ENCODE measurements at places on chromosomes 12 and 14.
A peak's percentile ranks its signal among the peaks of the same experiment; 100 is the strongest.

- DNase-seq, result no peak
Measured at GRCh38 chr12:113241191-113242025, 20.1 kb downstream of the TPCN1 start.

DNA sequence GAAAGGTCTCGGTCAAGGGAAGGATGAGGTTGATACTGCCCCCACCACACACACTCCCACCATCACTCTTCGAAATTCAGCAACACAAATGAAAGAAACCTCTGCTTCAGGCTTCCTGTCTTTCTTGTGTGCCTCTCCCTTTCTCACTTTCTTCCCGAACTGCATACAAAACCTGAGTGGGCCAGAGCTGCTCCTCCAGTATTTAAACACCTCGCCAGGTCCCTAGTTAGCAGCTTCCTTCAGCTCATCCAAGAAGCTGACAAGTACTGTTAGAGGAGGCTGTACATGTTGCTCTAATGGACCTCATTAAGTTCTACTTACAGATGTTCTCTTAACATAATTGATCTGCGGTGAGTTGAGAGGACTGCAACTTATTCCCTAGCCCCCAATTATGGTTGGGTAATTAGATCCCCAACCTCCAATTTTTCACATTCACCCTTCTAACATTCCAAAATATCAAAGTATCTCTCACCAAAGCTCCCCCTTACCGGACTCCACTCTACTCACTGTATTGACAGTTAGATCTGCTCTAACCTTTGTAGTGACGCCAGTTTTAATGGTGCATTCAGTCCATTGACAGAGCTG, 4.1 kb upstream of the LMO3 start:
- no peak for DNase-seq

DNA sequence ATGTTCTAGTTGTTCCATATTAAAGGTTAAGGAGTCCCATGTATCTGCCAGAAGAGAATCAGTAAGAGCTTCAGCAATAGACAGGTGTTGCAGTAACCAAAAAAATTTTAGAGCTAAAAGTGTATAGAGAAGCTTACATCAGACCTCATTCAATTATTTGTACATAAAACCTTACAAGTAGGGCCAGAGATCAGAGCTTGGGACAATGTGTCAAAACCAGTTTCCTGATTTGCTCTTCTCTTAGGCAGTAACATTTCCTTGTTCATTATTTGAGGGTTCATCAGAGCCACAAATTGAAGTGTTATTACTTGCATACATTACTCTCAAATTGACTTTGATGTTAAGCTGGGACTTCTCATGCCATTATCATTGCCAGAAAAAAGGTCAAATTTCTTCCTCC, 55.5 kb upstream of the ATXN7L3B start:
- DNase-seq, result no peak

DNA sequence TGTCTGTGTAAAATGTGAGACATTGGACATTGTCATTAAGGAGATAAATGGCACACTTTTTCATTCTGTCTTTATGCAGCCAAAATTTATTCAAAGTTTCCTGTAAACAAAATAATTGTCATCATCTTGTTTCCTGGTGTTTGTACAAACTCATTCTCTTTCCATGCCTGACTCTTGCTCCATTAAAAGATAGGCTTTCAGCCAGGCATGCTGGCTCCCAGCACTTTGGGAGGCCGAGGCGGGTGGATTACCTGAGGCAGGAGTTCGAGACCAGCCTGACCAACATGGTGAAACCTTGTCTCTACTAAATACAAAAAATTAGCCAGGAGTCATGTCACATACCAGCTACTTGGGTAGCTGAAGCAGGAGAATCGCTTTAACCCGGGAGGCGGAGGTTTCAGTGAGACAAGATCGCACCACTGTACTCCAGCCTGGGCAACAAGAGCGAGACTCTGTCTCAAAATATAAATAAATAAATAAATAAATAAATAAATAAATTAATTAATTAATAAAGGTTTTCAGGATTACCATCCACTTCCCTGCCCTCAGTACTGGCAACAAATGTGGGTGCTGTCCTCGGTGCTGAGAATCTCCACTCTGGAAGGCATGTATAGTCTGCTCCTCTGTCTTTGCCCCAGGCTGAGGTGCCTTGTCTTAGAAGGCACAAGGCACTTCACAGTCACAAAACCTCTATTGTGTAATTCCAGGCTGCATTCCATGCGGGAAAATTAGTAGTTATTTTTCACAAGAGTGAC, 83.2 kb downstream of the PAH start:
- no peak for DNase-seq

DNA sequence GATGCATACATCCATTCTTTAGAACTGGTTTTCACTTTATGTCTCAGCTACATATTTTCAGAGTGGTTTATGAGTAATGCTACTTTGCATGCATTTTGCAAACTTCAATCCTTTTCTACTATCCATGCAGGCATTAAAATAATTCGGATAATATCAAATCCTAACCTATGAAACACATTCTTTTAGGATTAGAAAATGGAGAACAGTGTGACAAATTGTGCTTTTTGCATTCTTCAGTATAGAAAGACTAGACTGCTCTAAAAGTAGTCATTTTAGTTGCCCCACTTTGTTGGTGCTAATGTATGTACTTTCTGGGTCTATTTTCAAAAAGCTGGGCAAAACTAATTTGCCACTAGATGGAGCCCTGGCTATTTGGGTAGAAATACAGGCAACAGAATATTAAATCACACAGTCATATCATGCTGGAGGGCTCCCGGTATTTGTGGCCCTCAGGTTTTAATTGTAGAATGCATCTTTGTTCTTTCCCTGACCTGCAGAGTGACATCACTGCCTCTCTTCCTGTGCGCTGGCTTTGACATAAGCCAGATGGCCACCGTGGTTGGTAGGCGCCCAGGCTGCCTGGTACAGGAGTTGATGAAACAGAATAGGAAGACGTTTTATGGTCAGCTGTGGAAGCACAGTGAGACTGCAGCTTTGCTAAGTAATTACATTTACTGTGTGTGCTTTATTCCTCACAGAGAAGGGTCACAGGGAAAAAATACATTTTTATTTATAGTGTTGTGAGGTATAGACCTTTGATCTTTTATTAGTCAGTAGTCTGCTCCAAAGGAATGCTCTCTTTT, 28.1 kb downstream of the MSRB3 start:
- DNase-seq, result peak; percentile 74

DNA sequence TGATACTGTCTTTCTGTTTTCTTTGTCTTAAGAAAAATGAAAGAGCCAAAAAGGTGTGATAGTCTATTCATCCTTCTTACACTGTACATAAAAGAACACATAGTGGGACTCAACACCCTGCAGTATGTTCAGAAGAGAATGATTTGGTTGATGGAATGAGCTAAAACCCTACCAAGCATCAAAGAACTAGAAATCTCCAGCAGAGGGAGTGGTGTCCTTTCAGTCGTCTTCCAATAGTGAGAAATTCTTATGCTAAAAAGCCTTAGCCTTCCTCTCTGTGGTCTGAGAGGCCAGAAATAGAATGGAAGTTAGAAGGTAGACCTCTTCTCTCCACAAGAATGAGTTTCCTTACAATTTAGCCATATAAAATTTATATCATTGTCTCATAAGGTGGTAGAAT, 393.4 kb upstream of the SEL1L start:
- DNase-seq, result no peak

- DNase-seq, result no peak
Measured at GRCh38 chr12:67302162-67302561, 33.0 kb downstream of the CAND1 start.

DNA sequence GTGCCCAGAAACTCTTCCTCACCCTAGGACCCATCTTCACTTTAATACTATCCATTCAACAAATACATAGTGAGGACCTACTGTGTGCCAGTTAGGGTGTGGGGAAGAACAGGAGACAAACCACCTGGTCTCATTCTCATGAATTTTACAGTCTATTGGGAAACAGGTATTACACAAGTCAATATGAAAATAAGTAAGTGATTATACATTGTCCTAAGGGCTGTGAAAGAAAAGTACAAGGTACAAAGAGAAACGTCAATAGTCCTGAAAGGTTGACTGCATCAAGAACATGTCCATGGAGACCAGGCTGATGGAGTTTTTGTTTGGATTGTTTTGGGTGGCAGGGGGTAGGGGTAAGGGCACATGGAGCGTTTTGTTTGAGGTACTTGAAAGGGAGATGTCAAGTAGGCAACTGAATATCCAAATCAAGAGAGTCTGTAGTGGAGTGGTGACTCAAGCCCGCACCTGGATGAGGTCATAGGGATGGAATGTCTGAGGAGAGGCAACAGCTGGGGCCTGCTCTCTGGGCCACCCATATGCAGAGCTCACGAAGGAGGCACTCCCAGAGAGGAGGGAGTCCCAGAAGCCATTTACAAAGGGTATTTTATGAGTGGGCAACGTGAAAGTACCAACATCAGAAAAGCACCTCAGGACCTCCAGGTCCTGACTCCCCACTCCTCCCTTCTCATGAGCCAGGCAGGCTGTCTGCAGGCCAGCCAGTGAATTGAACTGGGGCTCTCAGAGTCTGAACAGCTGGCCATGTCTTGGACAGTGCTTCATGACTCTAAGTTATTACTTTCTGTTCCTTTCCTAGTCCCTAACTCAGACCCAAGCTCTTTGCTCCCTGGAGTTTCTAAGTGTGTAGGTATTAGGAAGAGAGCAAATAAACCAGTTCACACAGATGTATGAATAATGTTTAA, 272.0 kb downstream of the ZFP36L1 start:
- DNase-seq, result no peak

GRCh38 chr12:95385246-95386035, 88.5 kb upstream of the METAP2 start:
- no peak for DNase-seq

DNA sequence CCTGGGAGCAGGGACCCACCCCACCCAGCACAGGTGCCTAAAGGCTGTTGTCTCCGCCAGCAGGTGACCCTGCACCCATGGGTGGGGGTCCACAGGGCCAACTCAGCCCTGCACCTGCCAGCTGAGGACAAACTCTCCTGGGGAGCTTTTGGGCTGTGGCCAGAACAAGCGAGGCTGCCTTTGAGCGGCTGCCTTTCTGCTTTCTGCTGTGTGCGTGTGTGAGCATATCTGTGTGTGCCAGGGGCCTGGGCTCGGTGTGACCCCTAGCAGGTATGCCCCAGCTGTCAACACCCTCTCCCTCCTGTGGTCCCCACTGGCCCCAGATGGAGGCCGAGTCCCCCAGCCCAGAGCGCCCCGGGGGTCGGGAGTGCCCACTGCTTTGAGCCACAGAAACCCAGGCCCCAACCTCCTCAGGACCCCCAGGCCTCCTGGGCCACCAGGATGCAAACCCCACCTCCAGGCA, 25.9 kb upstream of the GPR132 start:
- DNase-seq, result no peak

DNA sequence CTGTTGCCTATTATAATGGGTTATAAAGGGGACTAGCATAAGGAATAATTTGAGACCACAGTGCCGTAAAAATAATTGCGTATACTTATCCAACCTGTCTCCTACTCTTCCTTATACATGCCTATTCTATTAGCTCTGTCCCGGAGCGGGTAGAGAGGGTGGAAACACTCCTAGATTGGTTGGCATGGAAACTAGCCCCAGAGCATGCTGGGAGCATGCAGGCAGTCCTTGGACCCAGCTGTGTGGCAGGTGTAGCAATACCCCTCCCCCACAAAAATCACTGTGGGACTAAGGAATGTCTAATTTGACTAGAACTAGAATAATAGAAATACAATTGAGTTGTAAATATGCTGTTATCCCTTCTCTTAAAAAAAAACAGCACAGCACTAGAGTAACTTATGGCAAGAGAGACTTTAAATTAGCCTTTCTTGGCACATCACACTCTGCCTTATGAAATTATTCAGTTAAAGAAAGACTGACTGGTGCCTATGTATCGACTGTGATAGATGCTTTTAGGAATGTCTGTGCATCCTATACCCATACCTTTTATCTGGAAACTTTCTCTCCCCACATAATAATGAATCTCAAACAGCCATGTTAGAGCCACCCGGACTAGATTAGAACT, 244.0 kb upstream of the DAAM1 start:
- DNase-seq, result no peak

DNA sequence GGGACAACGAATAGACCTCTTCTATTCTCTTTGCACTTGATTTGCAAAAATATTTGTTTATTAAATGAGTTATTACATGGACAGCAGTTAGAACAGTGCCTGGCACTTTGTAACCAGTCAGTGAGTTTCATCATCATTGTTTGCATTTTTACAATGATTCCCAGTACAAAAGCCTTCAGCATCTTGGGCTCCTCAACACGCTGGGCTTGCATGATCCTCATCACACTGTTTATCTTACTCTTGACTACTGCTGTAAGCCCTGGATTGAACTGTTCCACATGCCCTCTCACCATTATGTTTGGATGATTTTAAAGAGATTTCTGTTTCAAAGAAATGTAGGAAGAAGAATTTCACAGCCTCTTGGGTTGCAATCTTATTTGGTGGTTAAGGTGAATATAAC, 204.3 kb downstream of the PELI2 start:
- DNase-seq, result no peak

DNA sequence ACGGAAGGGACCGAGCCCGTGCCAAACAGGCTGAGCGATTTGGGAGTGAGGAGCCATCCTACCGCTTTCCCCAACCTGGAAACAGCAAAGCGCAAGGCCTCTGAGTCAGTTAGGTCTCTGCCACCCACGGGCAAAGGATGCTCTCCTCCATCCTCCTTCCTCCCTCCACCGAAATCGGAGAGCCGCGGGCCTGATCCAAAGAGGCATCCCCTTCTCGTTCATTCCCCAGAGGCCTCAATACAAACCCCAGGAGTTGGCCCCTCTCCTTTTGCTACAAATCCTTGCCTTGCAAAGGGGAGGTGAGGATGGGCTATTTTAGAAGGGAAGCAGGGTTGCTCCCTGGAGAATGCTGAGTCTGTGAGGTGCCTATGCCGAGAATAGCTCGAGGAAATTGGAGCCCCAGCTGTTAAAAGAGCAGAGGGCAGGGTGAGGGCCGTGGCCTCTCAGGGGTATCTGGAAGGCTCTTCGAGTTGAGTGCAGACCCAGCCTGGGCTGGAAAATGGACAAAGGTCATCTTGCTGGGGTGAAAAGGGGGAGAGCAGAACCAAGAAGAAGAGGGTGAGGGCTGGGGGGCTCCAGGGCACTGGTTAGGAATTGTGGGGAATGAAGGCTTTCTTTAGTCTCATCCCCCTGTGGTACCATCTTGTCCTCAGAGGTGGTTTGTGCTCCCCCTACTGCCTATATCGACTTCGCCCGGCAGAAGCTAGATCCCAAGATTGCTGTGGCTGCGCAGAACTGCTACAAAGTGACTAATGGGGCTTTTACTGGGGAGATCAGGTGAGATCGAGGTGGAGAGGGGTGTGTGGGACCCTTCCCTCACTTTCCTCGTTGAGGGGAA, 1.1 kb downstream of the TPI1 start:
- DNase-seq, result no peak

GRCh38 chr12:54251667-54252284, 28.1 kb downstream of the CBX5 start:
- no peak for DNase-seq

GRCh38 chr14:54354096-54354495, 42.7 kb upstream of the CDKN3 start:
- no peak for DNase-seq

GRCh38 chr14:103100281-103101121, 6.0 kb downstream of the EXOC3L4 start:
- DNase-seq, result no peak

GRCh38 chr12:25811656-25812126, 146.8 kb upstream of the RASSF8 start:
- DNase-seq, result no peak

- DNase-seq, result no peak
Measured at GRCh38 chr12:53241623-53242412, 9.8 kb upstream of the RARG start.

Measured in type B pancreatic cell (in vitro differentiated cells).